A673 (cell line): ENCODE measurements at places on chromosomes 13 and 19. TPM values are rescaled to one million over a fixed set of nuclear protein-coding genes. Genes with fewer than 3 reads are reported as not detected.

RFPL4A gene
- total RNA-seq, result not detected in 2 replicates

RNF225 gene
- 0.60 and 0.74 TPM in 2 replicates for total RNA-seq

SDHAF1 gene
- 8.9 and 11.0 TPM in 2 replicates for total RNA-seq

DNA sequence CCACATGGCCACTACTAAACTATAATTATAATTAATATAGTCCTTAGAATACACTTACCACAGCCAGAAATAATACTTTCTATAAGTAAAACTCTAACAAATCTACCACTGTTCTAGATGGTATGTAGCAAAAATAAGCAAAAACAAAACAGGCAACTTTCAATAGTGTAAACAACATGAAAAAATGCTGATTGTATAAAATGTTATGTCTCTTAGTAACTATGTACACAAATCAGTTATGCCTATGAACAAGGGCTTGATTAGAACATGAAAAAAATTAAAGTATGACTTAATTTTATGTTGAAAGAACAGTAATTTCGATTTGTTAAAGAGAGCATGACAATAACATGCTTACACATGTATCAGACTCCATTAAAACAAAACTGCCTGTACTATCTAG, 60.7 kb downstream of the LATS2 start:
- peaks cover 37% of the 10 kb centered on the region for H3K4me1 ChIP-seq
- DNase-seq, result no peak
- no peaks in the 10 kb centered on the region for H3K36me3 ChIP-seq
- H3K4me3 ChIP-seq, result no peak overlapping the region
- H3K27ac ChIP-seq, result no peak overlapping the region
- no peaks in the 10 kb centered on the region for H3K27me3 ChIP-seq

DNA sequence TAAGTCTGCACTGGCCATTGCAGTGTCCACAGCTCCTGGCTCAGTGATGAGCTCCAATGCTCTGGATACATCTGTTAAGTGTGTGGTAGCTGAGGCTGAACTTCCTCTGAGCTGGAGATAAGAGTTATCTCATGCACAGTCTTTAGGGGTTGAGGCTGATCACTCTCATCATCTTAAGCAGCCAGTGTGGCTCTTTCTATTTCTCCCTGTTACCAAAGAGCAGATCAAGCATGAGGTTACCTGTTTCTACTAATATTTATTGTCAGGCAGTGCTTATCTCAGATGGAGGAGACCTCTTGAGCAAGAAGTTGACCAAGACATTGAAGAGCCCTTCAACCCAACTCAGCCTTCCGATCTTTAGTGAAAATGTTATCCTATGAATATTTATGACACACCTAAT, 6.6 kb upstream of the OR10H2 start:
- H3K4me3 ChIP-seq, result no peak overlapping the region
- peaks cover 22% of the 10 kb centered on the region for H3K27me3 ChIP-seq
- no peaks in the 10 kb centered on the region for H3K36me3 ChIP-seq
- no peak overlapping the region for H3K27ac ChIP-seq
- H3K4me1 ChIP-seq, result no peaks in the 10 kb centered on the region

DNA sequence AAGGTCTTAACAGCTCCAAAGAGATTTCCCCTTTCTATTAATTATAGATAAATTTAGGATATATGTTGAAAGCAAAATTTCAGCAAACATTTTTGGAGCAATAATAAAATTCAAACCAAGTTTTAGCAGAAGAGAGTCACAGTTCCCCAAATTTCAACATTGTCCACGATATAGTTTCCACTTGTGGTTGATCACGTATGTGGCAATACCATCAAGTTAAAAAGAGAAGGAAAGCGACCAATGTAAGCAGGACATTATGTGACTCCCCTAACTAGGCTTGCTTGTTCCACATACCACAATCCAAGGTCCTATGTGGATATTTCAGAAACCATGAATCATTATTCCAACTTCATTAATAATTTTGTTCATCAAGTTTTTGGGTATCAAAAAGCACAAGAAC, 52.8 kb downstream of the ELF1 start:
- no peak for DNase-seq
- H3K4me3 ChIP-seq, result no peak overlapping the region
- H3K36me3 ChIP-seq, result no peaks in the 10 kb centered on the region
- H3K27ac ChIP-seq, result no peak overlapping the region
- peaks cover 16% of the 10 kb centered on the region for H3K4me1 ChIP-seq

- H3K27me3 ChIP-seq, result peaks cover 4% of the 10 kb centered on the region
- DNase-seq, result no peak
- no peaks in the 10 kb centered on the region for H3K36me3 ChIP-seq
- no peaks in the 10 kb centered on the region for H3K4me1 ChIP-seq
Observed at GRCh38 chr13:113098162-113098732, 7.3 kb upstream of the F7 start.

DNA sequence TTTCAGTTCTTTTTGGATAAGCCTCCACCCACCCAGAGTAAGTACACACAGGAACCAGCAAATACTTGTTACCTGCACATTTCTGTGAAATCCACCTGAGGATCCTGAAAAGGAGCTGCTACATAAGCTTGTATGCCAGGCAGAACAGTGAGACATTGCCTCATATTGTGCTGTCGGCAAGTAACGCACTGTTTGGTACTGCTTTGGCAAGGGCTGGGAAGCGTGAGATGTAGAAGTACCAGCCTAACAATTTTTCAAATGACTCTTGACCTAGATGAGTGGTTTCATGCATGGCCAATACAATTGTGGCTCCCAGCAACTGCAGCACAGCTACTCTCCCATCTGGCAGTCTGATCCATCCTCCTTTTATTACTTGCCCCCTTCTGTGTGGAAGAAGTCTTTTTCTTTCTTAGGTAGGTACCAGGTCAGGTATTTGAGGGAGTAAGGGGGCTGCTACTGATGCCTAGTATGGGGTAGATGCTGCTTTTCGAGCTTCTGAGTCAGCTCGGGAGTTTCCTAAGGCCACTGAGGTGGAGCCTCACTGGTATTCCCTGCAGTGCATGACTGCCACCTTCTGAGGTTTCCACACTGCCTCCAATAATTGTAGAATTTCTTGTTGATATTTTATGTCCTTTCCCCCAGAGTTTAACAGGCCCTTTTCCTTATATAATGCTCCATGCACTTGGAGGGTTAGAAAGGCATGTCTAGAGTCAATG, 52.2 kb downstream of the ZNF737 start:
- H3K4me1 ChIP-seq, result no peaks in the 10 kb centered on the region
- H3K4me3 ChIP-seq, result no peak overlapping the region
- H3K36me3 ChIP-seq, result no peaks in the 10 kb centered on the region
- no peaks in the 10 kb centered on the region for H3K27me3 ChIP-seq
- DNase-seq, result no peak

DNA sequence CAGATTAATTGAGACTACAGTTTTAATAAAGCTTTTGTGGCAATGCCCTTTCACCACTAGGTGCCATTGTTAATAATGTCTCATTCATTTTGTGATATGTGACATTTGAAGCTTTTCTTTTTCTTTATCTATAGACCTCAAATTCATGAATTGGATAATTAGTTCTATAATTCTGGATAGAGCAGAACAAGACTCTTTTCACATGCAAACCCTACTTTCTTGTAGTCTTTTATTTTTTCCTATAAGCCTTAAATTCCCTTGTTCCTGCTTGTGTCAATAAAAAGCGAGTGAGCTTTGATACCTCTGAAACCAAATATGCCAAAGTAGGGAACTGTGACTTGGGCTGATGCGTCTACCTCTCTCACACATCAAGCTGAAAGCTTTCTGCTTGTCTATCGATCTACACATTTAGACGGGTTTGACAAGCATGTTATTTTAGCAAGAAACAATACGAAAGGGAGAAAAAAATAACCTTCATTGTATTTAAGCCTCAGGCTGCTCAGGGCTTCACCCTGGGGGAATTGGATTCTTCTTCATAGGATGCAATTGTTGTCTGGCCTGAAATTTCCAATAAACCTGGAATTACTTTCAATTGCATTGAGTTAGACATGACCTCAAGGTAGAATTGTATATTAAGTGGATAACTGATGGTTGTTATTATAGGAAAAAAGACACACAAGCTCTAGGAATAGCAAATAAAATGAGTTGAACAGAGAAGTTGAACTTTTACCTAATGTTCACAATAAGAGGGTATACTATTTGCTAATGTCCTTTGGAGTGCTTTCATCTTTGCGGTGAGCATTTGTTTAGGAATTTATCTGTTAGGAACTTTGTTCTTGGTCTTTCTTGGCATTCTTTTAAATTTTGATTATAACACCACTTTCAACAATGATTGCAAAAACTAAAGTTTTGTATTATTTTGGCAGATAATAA, 1150.2 kb upstream of the PCDH9 start:
- no peaks in the 10 kb centered on the region for H3K27me3 ChIP-seq
- H3K36me3 ChIP-seq, result no peaks in the 10 kb centered on the region
- H3K4me1 ChIP-seq, result no peaks in the 10 kb centered on the region
- no peak for DNase-seq
- no peak overlapping the region for H3K4me3 ChIP-seq

DNA sequence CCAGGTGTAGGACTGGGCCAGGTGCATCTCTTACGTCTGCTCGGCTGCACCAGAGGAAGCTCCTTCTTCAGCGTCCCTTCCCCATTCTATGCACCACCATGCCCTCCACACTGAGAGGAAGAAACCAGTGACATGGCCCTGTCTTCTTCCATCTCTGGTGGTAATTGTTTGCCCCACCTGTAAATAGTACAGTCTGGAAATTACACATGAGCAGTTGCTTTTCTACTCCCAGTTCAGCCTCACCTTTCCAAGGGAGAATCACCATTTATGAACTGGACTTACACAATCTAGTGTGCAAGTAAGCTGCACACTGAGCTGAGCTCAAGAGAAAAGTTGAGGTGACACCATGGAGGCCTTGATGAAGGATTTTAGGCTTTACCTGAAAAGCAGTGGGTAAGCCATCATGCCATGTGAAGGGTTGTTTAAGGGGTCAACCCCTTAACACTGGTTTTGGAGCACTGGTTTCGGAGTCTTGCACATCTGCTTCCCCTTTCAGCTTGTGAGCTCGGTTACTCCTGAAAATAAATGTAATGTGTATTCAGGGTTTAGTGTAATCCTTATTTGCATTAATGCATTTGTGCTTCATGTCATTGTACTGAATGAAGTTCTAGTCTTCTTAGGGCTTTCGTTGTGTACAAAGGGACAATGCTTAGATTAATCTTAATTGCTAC, 22.4 kb downstream of the ZNF536 start:
- no peaks in the 10 kb centered on the region for H3K4me1 ChIP-seq
- no peaks in the 10 kb centered on the region for H3K27me3 ChIP-seq
- DNase-seq, result no peak
- H3K36me3 ChIP-seq, result no peaks in the 10 kb centered on the region
- H3K4me3 ChIP-seq, result no peak overlapping the region

DNA sequence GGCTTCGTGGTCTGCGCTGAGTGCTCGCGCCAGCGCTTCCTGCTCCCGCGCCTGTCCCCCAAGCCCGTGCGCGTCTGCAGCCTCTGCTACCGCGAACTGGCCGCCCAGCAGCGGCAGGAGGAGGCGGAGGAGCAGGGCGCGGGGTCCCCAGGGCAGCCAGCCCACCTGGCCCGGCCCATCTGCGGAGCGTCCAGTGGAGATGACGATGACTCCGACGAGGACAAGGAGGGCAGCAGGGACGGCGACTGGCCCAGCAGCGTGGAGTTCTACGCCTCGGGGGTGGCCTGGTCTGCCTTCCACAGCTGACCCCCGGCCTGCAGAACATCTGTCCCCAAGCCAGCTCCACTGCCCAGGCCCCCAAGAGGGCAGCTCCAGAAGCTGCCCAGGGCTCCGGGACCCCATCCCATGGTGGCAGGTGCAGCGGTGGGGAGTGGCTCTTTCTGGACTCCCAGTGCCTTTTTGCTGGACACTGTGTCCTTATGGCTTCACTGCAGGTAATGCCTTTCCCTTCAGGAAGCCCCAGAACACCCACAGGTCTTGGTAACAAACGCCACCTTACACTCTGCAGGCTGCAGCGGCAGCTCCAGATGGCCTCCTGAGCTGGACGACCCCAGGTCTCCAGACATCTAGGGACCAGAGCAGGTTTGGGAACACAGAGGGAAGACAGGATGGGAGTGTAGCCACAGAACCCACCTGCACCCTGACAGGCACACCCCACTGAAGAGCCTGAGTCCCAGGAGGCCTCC, 9.3 kb downstream of the PLEKHF1 start:
- H3K27ac ChIP-seq, result no peak overlapping the region
- DNase-seq, result no peak
- H3K4me3 ChIP-seq, result no peak overlapping the region
- no peaks in the 10 kb centered on the region for H3K36me3 ChIP-seq
- no peaks in the 10 kb centered on the region for H3K27me3 ChIP-seq

DNA sequence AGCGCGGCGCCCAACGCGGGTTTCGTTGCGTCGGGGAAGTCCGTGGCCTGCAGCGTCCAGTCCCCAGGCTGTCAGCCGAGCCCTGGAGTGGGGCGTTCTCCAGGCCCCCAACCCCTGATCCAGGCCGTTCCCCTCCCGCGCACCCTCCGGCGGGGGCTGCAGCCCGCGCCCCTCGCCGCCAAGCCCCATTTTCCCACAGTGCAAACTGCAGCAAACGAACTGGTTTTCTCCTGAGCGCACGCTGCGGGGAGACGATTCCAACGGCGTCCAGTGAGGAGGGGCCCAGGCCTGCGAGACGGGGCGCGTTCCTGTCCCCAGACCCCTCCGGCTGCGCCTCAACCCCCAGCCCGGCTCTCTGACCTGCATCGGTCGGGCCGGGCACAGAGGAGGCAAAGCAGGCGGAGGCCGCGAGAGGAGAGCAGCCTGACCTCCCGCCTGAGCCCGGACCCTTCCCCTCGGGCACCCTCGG, 4.4 kb upstream of the ONECUT3 start:
- H3K27me3 ChIP-seq, result peaks cover 83% of the 10 kb centered on the region
- peaks cover 10% of the 10 kb centered on the region for H3K4me1 ChIP-seq
- H3K27ac ChIP-seq, result no peak overlapping the region
- no peak for DNase-seq
- no peak overlapping the region for H3K4me3 ChIP-seq
- no peaks in the 10 kb centered on the region for H3K36me3 ChIP-seq

DNA sequence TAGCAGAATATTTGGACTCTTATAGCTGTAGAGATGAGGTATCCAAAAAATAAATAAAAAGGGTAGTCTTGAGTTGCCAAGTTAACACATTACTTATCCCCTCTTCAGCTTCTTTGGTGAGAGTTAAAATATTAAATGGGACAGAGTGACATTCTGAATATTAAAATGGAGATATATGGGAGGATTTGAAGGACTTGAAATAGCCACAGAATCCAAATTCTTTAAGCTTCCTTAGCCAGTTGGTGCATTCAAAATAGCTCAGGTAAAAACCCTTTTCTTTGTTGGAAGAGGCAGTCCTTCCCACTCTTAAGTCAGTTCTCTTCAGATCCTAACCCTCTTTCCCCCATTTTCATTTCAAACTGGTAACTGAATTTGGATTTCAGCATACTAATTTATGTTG, 130.1 kb upstream of the KLF12 start:
- H3K27me3 ChIP-seq, result no peaks in the 10 kb centered on the region
- no peaks in the 10 kb centered on the region for H3K4me1 ChIP-seq
- H3K27ac ChIP-seq, result no peak overlapping the region
- no peaks in the 10 kb centered on the region for H3K36me3 ChIP-seq
- no peak for DNase-seq

DNA sequence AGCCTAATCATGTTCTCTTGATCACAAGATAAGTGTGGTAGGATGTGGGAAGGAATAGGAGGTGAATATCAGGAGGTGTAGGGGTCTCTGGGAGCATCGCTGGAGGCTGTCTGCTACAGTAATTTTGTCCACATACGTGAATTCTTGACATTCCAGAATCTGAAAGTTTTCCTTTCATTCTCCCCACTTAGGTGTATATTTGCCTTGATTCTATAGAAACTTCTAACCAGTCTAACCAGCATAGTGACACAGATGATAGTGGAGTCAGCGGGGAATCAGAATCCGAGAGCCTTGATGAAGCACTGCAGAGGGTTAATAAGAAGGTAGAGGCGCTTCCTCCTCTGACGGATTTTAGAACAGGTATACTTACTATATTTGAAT, 106.4 kb downstream of the RNF17 start:
- no peak overlapping the region for H3K4me3 ChIP-seq
- H3K27ac ChIP-seq, result no peak overlapping the region
- no peaks in the 10 kb centered on the region for H3K36me3 ChIP-seq
